ENCODE measurements at places on chromosomes 16 and 17. TPM values are rescaled to one million over a fixed set of nuclear protein-coding genes. Genes with fewer than 3 reads are reported as not detected.
A peak's percentile ranks its signal among the peaks of the same experiment; 100 is the strongest.

GRCh38 chr17:29252101-29252791 lies 5.6 kb downstream of the CRYBA1 start:
- DNase-seq: peak; percentile 67

GRCh38 chr16:28876019-28876659 lies 2.1 kb upstream of the ATP2A1 start:
- peak; percentile 67 for DNase-seq

DNA sequence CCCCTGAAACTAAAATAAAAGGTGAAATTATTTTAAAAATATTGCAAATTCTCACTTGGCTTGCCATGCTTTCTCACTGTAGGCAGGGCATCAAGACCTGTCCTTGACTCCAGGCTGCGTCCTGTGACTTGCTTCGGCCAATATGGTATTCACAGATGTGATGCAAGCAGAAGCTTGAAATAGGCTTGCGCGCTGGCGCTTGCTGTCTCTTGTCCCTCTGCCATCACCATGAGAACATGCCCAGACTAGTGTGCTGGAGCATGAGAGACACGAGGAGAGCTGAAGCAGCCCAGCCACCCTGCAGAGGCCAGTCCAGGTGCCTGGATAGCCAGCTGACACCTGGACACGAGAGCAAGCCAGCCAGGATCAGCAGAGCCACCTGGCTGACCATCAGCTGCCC lies 21.8 kb upstream of the ZKSCAN2 start:
- DNase-seq: no peak

GRCh38 chr17:41787021-41787418 lies 509 bp upstream of the JUP start:
- DNase-seq: no peak

The KRTAP3-2 gene
- total RNA-seq: not detected

DNA sequence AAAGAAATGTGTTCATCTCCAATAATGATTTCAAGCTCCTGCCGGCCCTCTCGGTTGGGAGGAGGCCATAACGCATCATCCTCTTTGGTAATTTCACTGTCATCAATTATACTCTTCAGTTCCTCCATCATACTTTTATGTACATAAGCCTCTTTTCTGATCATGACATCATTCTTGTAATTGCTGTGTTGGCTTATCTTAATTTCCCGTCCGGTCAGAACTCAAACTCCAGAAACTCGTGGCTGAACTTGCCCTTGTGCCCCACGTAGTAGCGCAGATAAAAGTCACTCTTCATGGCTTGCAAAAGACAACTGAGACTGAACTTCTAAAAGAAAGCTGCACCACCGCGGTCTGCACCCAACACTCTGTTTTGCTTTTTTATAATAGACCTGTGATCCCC lies 13.6 kb downstream of the TMEM220 start:
- DNase-seq: no peak

The TRPV3 gene
- 2.5 TPM for total RNA-seq

DNA sequence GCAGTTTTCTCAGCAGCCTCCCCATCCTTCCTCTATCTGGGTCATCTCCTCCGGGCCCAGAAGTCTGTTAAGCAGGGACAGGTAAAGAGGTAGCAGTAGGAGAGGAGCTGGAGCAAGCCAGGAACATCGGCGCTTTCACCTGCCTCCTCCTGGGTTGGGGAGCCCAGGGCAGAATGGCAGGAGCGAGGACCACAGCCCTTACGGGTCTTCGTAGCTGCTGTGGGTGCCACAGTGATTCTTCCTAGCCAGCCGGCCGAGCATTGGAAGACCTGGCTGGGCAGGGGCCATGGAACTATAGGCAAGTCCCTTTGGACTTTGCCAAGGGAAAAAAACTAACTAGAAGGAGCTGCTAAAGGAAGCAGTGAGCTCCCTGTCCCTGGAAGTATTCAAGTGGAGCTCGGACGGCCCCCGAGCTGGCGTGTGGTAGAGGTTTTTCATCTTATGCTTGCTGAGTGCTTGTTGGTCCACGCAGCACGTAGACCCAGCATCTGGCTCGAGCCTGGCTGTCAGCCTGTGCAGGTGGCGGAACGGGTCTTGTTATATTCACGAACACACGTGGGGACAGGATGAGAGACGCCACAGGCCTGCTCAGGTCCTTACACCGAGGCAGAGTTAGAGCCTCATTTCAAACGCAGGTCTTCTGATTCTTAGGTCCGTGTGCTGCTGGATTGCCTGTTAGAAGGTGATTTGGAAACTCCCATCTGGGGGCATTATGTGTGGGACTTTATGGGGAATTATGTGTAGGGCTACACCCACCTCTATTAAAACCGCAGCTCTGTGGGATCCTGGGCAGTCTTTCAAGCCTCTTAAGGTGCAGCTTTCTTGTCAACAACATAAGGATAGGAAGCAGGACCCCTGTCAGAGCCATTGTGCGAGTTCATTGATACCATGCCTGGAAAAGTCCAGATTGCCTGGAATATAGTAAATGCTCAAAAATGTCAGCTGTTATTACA lies 54.8 kb downstream of the OR1D5 start:
- DNase-seq: no peak

GRCh38 chr17:17506893-17507464 lies 10.8 kb upstream of the RASD1 start:
- no peak for DNase-seq

- no peak for DNase-seq
Observed at GRCh38 chr16:12976936-12977335, 75.5 kb downstream of the SHISA9 start.

DNA sequence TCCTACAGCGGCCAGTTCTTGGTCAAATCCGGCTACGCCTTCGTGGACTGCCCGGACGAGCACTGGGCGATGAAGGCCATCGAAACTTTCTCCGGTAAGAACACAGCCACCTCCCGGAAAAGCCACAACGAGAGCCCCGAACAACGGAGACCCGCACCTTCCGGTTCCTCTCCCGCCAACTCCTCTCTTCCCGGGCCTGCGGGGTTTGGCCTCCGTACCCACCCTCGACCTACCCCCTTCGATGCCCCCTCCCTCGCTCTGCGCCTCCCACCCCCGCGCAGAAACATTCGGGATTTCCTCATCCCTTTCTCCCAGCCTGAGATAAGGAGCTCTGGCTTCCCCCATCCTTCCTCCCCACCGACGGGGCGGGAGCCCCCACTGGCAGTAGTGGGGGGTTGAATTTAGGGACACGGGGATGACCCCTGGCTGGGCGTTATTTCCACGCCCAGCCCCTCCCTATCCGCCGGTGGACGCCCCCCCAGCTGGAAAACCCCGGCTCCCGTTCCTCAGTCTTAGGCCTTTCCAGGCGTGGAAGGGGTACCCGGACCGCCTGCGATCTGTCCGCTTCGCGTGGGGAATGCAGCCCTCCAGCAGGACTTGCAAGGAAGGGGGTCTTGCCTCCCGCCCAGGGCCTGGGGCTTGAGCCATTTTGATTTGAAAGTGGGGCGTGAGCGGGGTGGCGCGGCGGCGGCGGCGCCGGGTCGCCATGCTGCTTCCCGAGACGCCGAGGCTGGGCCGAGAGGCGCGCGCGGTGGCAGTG lies 822 bp downstream of the IGF2BP1 start:
- DNase-seq: peak; percentile 65

DNA sequence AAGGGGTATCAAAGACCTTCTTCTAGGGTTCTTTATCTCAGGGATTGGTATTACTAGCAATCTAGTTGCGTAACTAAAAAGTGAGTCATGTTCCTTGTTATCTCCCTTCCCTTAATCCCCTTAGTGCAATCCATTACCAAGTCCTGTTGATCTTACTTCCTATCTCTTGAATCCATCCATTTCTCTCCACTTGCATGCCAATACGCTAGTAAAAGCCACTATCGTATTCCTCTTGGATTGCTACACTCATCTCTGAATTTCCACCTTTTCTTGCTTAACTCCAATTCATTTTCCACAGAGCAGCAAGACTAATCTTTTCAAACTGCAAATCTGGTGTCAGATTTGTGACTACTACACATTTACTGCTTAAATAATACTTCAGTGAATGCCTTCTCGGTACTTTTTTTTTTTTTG lies 1.8 kb upstream of the ADAT1 start:
- no peak for DNase-seq

- no peak for DNase-seq
Observed at GRCh38 chr16:49453983-49454382, 80.4 kb downstream of the C16orf78 start.

GRCh38 chr17:40824015-40824832 lies 1.8 kb upstream of the KRT10 start:
- no peak for DNase-seq

Data from H7 (cell line).